ENCODE measurements at places on chromosomes 12 and 14.
A peak's percentile ranks its signal among the peaks of the same experiment; 100 is the strongest.

DNA sequence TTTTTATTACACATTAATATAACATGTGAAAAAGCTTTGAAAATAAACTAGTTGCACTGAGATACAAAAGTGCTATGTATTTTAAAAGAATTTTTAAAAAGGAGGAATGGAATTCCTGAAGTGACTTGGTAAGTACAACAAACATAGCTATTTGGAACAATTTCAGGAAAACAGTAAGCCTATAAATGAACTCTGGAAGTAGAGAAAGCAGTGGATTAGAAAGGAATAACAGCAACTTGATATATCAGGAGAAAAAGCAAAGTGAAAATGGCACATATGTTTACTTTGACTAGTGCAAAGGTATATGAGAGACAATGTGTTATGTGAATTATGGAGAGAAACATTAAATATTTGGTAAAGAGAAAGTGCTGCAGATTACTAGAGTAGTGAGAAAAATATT is 811.7 kb downstream of the C12orf50 start:
- no peak for DNase-seq

- no peak for DNase-seq
These were observed 816 bp upstream of the GDF11 start for GRCh38 chr12:55741931-55742680.

DNA sequence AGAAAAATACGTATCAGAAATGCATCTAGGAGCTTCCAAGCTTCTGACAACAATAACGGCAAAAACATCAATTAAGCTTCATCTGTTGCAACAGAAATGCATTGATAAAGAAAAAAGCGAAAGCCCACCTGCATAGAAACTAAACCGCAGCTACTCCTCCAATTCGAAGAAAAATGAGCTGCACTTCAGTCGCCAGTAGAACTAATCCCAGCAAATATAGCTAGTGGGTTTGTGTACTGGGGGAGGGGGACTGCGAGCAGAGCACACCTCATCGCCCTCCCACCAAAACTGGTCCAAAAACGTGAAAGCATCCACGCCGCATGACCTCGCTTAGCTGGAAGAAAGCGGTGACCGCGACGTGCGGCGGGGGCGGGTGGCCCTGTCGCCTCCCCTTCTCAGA is 1.2 kb downstream of the SLC35F4 start:
- DNase-seq: no peak

DNA sequence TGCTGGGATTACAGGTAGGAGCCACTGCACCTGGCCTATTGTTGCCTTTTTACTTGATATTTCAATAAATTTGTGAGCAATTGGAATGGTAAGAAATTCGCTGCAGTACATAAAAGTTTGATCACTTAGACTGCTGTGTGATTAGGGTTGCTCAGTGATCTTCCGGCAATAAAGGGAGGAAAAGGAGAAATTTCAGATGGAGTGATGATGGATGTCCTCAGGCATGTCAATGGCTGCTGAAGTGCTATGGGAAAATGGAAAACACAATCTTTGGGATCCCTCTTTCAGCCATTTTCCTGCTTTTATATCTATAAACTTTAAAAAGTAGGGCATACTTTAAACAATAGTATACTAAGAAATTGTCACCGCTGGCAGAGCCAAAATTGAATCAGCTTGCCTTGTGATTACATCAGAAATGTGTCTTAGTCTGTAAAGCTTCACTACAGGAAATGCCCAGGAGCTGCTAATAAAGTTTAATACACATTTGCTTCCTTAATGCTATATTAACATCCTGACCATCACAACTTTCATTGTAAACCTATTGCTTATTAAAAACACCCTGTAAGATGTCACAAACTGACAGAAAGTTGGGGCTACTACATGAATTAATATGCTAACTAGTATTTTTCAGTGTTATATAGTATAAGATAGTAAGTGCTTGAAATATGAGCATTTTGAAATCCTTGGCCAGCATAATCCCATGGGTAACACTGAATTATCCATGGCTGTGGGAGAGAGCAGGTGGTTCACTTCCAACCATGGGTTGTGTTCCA is 13.7 kb upstream of the FBXL14 start:
- DNase-seq: no peak

GRCh38 chr14:24351517-24351916 is 11.7 kb upstream of the RIPK3 start:
- no peak for DNase-seq

DNA sequence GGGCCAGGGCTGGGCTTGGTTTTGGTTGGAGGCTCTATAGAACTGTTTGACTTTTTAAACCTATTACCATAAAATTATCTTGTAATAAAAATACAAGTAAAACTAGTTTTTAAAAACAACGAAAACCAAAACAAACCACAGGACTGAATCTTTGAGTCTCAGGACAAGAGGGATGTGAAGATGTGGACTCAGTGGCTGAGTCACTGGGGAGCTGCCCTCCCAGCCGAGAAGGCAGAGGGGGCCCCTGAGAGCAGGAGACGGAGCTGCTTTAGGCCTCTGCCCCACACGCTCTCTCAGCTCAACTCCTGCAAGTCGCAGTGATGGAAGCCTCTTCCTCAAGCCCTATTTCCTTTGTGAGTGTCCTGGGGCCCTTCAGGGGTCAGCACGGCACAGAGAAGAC is 59.0 kb downstream of the CDC42BPB start:
- DNase-seq: no peak

- DNase-seq: no peak
These were observed 37.8 kb downstream of the EIF2S3B start for GRCh38 chr12:10543499-10543898.

DNA sequence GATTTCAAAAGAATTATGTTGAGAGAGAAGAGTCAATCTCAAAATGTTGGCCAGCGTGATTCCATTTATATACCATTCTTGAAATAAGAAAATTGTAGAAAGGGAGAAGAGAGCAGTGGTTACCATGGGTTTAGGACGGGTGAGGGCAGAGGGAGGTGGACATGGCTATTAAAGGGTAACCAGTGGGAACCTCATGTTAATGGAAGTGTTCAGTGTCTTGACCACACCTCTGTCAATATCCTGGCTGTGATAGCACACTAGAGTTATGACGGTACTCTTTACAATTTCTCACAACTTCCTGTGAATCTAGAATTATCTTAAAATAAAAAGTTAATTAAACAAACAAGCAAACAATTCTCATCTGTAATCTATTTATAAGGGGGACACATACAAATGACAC is 821.2 kb downstream of the VRK1 start:
- DNase-seq: no peak

DNA sequence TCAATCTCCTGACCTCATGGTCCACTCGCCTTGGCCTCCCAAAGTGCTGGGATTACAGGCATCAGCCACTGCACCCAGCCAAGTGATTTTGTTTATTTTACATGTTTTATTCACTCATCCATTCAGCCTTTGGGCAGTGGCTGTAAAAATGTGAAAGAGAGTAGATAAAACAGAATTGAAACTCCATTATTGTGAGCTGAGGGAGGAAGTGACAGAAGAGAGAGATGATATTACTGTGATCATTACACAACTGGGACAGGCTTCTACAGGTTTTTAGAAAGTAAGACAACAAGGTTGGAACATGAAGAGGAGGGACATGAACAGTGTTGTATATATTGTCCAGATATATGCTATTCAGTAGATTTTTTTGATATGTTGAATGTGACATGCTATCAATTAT is 25.0 kb downstream of the CREBL2 start:
- DNase-seq: peak; percentile 20

DNA sequence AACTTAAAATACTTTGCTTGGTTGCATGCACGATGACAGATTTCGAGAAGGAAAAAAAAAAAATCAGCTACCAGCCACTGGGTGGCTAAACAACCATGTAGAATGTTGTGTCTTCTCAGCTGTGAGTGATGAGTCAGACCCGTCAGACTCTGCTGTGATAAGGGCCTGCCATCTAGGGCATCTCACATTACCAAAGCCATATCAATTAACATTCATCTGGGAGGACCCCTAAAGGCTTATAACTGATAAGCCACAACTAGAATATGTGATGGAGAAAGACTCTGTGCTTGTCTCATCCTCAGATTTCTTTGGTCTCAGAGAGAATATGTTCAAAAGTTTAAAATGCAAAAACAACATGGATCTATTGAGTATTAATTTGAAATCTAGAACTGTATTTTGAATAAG is 111.5 kb downstream of the PAX9 start:
- DNase-seq: peak; percentile 54

DNA sequence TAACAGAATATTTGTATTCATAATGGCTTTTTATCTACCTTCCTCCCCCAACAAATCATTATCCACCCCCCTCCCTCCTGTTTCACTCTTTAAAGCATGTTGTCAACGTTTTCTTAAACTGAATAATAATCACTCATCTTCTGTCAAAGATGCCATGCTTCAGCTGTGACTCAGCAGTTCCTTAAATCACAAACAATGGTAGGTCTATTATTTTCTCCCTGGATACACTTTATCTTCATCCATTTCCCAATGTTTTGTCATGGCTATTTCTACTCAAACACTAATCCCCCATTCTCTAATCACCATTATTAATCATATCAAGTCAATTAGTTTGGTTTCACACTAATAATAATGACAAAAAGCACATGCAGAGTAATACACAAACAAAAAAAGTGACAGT is 6.5 kb downstream of the CLEC12B start:
- DNase-seq: no peak

GRCh38 chr12:6341417-6342139 is at the start of gene TNFRSF1A:
Gene TNFRSF1A (minus strand): TSS chr12:6342076. CDS start chr12:6341814, 262 bp downstream.
- DNase-seq: no peak

GRCh38 chr14:30610787-30611343 is 11.3 kb upstream of the SCFD1 start:
- DNase-seq: peak; percentile 32

- DNase-seq: peak; percentile 35
These were observed 84.8 kb downstream of the HELB start for GRCh38 chr12:66387117-66387516.

DNA sequence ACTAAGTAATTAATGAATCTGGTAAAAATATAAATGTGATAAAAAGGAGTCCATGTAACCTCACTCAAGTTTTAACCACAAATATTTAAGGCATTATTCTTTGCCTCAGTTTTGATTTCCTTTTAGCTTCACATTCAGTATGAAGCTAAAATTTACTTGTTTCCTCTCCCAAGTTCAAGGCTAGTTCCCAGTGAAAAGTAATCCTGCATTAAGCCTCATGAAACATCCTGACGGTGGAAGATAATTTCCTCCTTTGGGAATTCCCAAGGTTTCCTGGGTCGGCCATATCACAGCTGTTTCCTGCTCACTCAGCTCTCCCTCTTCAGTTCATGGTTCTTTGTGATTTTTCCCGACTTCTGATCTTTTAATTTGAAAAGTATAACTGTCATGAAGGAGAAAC is 1256.8 kb upstream of the FLRT2 start:
- DNase-seq: no peak

- no peak for DNase-seq
These were observed 663 bp upstream of the ULK1 start for GRCh38 chr12:131893605-131894312.

GRCh38 chr14:86955771-86956354 is 1037.1 kb downstream of the GALC start:
- no peak for DNase-seq

- DNase-seq: no peak
These were observed 38.5 kb downstream of the LRIG3 start for GRCh38 chr12:58881816-58882215.

DNA sequence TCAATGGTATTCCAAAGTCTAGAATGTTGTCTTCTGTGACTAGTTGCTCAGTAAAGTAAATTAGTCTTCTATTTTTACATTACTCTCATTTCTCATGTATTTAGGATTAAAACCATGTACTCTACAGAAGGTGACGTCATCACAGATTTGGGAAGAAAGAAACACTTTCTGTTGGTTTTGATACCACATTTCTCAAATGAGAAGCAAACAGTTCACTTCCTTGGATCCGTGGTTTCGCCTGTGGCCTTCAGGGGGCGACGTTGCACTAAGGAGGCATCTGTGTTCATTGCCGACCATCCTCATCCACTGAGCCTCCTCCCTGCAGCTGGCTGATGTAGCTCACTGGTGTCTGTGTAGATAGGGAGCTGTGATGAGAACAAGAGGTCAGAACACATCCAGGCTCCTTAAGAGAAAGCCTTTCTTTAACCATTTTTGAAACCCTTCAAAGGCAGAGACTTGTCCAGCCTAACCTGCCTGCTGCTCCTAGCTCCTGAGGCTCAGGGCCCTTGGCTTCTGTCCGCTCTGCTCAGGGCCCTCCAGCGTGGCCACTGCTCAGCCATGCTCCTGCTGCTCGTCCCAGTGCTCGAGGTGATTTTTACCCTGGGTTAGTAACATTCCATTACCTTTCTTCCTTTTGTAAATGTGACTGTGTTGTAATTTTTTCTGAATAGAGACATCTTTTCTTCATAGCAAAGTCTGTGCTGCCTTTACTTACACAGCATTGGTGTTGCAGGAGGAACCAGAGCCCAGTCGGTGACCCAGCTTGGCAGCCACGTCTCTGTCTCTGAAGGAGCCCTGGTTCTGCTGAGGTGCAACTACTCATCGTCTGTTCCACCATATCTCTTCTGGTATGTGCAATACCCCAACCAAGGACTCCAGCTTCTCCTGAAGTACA is 220.6 kb upstream of the OR4E1 start:
- DNase-seq: no peak

- no peak for DNase-seq
These were observed 32.6 kb downstream of the USP15 start for GRCh38 chr12:62292761-62293344.

DNA sequence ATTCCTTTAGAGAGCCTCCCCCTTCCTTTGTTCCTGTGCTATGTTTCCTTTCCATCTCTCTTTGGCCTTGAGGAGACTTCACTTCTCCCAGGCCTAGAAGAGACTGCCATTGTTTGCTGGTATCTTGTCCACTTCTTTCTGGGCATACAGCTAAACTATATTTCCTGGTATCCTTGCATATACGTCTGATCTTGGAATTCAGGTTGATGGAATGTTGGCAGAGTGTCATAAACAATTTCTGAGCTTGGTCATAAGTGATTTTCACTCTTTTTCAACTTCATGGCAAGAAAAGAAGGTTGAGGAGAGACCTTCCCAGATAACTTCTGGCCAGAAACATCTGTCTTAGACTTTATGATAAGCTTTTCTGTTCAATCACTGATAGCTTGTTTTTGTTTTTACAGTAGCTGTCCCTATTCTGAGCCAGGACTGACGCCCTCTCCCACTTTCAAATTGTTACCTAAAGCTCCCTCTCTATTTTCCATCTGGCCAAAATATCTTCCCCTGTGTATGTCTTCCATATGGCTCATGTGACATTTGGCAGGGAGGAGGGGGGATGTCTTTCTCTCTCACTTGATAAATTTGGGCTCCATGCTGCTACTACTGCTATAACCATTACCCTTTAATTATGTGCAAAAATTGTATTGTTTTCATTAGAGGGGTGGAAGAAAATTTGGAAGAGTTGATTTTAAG is 457.0 kb downstream of the ADAMTS20 start:
- DNase-seq: no peak

GRCh38 chr14:103341250-103342129 is 7.5 kb downstream of the EIF5 start:
- DNase-seq: no peak
